BJ (cell line): ENCODE measurements at places on chromosomes 11 and 22.

DNA sequence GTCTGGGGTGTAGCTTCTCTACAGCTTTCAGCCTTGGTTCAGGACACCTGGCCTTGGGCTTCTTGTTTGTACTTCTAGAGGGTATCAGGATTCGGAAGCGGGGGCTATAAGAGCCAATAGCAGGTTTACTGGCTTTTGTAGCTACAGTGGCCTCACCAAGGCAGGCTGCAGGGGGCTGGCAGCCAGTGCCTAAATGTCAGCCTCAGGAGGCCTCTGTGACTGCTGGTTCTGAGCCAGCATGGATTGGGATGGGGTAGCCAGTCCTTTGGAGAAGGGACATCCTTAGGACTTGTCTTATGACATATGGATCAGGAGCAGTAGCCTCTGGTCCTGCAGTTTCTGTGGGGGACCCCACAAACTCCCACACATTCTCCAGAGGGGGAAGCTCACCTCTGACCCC is 29.9 kb downstream of the EIF3F start:
- no peak for DNase-seq

DNA sequence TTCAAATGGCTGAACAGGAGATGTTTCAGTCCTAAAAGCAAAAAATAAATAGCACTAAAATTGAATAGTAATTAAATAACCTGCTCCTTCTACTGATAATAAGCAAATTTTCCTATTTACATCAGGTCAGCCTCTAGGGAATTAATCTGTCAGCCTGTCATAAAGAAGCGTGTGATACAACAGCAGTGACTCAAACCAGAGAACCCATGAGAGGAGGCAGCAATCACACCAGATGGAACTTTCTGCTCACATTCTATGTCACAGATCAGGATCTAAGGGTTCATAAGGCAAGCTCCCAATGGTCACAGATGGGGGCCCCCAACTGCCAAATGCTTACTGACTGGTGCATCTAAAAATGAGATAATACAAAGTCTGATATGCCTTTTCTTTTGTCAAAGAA is 41.1 kb downstream of the RBFOX2 start:
- DNase-seq = no peak

DNA sequence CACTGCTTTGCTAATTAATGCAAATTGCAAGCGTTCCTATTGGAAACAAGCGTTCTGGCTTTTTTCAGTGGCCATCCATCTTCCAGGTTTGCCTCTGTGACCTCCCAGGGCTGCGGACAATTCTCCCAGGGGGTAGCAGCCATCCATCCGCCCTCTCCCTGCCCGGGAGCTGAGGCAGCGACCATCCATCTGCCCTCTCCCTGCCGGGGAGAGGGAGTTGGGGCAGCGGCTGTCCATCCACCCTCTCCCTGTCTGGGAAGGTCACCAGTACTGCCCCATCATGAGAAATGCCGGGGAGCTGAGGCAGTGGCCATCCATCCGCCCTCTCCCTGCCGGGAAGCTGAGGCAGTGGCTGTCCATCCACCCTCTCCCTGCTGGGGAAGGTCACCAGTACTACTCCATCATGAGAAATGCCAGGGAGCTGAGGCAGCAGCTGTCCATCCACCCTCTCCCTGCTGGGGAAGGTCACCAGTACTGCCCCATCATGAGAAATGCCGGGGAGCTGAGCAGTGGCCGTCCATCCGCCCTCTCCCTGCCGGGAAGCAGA is 394.7 kb downstream of the BRD1 start:
- DNase-seq = no peak

- no peak for DNase-seq
These were observed 29.9 kb downstream of the CTNND1 start for GRCh38 chr11:57791321-57792059.
